ENCODE measurements at places on chromosomes 13 and 19.

GRCh38 chr19:18308948-18309325 lies 13.9 kb downstream of the LSM4 start:
- no peak for DNase-seq

GRCh38 chr13:105655046-105655445 lies 880.4 kb downstream of the EFNB2 start:
- no peak for DNase-seq

DNA sequence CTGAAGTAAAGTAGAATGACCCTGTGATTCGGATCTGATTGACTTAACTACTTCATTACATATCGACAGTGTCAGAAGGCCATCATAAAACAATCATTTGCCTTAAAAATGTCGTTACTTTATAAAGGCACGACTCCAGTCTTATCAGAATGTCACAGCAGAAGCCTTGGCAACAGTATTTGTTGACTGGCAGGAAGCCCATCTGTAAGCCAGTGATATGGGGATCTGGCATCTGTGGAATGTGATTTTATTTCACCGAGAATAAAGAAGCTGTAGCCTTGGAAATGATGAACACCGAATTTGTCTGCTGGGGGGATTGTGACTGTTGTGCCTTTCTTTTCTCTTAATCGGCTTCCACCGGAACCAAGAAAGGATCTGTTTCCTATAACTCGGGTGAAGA lies 362.5 kb downstream of the TDRD3 start:
- no peak for DNase-seq

DNA sequence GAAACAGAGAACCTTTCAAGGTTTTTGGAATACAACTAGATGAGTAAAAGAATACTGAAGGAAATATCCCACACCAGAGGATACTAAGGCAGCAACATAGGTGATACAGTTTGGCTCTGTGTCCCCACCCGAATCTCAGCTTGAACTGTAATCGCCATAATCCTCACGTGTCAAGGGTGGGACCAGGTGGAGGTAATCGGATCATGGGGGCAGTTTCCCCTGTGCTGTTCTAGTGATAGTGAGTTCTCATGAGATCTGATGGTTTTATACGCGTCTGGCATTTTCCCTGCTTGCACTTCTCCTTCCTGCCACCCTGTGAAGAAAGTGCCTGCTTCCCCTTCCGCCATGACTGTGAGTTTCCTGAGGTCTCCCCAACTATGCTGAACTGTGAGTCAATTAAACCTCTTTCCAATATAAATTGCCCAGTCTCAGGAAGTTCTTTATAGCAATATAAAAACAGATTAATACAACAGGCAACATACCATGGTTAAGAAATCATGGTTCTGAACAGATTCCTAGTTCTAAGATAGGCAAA lies 97.0 kb downstream of the ABCC4 start:
- DNase-seq, result no peak

GRCh38 chr13:42497798-42498197 lies 76.2 kb upstream of the TNFSF11 start:
- DNase-seq, result no peak

- DNase-seq, result no peak
These were observed 2.5 kb downstream of the ITM2B start for GRCh38 chr13:48235341-48236135.

- peak; percentile 39 for DNase-seq
These were observed 2.3 kb downstream of the ZNF714 start for GRCh38 chr19:21084343-21084742.

- DNase-seq, result no peak
These were observed 1335.3 kb downstream of the EFNB2 start for GRCh38 chr13:105200181-105200580.

DNA sequence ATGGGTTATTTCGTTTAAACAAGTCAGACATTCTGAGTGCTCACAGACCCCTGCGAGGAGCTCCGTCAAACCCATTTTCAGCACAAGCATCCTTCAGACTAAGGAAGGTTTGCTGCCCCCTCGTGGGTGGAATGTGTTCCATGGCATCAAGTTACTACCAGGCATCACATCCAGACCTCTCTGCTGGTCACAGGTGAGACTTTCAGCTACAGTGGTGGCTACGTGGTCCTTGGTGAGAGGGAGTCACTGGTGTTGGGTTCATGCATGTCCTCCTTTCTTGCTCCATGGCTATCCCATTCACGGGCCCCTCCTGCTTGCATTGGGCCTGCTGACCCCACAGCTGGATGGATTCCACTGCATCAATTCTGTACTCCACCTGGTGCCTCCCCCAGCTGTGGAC lies 9.1 kb upstream of the LILRB5 start:
- peak; percentile 70 for DNase-seq

All from K562 (cell line).